Neural crest cell (in vitro differentiated cells): ENCODE measurements at places on chromosomes 5 and 9. TPM values are rescaled to one million over a fixed set of nuclear protein-coding genes. Genes with fewer than 3 reads are reported as not detected.

GRCh38 chr9:13160051-13160450, 119.4 kb downstream of the MPDZ start:
- no peak for DNase-seq

Gene RNF180
- 5.0 and 7.3 TPM in 2 replicates for total RNA-seq

GRCh38 chr5:133754575-133755169, 142.3 kb upstream of the FSTL4 start:
- no peak for DNase-seq

DNA sequence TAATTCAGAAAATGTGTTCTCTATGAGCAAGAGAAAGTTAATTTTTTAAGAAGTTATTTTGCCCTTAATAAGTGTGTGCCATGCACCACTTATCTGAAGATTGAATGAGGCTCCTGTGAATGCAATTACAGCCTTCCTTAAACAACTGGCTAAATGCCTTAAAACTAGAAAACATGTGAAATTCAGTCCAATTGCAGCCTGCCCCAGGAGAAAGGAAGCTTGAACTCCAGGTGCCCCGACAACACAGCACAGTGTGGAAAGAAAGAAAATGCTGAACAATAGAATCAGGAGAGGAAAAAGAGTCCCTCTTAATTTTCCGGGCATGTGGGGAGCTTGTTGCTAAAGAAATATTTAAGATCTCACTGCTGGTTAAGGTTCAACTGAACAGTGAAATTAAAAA, 8.8 kb downstream of the LHFPL2 start:
- DNase-seq: no peak
